ENCODE measurements at places on chromosomes 1 and 21.
A peak's percentile ranks its signal among the peaks of the same experiment; 100 is the strongest.

GRCh38 chr1:25560001-25560400 lies 16.6 kb downstream of the LDLRAP1 start:
- DNase-seq: no peak

DNA sequence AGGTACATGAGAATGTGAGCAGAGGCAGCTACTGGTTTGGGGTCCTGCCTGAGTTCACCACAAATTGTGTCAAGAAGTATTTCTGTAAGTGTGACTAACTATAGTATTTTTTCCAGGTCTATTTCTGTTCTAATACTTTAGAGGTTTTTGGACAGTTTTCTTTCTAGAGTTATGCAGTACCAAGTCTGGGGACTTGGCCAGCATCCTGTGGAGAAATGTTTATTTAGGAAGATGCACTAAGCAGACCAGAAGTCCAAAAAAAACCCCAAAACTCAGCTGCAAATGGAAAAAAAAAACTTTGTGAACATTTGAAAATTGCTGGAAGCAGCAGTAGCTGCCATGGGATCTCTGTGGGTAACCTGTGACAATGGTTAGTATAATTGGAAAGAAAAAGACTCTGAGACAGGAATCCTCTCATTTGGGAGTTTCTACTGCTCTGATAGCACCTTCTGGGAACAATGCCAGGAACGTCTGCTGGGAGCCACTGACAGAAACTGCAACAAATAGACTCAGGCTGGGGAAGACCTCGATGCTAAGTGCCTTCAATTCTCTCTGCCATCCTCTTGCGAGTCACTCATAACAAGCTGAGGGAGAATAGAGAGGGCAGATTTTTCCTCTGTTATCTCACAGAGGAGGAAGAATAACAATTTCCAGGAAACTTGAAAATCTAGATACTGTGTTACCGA lies 37.6 kb downstream of the OR10R2 start:
- no peak for DNase-seq

- no peak for DNase-seq
Observed at GRCh38 chr1:213987422-213987926, 299 bp upstream of the PROX1 start.

- DNase-seq: no peak
Observed at GRCh38 chr21:38979271-38980121, 173.8 kb downstream of the ETS2 start.

DNA sequence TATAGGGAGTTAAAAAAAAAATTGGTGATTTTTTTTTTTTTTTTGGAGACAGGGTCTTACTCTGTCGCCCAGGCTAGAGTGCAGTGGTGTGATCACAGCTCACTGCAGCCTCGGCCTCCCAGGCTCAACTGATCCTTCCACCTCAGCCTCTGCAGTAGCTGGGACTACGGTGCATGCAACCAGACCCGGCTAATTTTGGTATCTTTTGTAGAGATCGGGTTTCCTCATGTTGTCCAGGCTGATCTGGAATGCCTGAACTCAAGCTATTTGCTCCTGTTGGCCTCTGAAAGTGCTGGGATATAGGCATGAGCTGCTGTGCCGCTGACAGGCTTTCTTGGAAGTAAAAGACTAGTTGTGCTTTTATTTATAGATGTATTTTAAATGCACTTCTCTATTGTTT lies 3.0 kb downstream of the CDC42 start:
- no peak for DNase-seq

GRCh38 chr1:115762779-115763178 lies 5.7 kb downstream of the CASQ2 start:
- DNase-seq: no peak

- no peak for DNase-seq
Observed at GRCh38 chr1:117566556-117566955, 39.3 kb upstream of the TENT5C start.

DNA sequence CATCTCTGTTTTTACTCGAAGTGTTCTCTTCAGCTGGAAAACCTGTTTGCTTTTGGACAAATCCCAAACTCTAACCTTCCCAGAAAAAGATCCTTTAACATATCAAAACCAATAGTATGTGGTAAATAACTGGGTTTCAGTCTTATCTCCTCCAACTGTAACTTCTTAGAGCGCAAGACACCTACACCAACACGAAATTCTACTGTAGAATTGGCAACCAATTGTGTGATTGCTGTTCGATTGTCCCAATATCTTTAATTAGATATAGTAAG lies 5.8 kb upstream of the MPZL1 start:
- DNase-seq: no peak

GRCh38 chr1:29201595-29202051 lies 19.9 kb upstream of the SRSF4 start:
- no peak for DNase-seq

DNA sequence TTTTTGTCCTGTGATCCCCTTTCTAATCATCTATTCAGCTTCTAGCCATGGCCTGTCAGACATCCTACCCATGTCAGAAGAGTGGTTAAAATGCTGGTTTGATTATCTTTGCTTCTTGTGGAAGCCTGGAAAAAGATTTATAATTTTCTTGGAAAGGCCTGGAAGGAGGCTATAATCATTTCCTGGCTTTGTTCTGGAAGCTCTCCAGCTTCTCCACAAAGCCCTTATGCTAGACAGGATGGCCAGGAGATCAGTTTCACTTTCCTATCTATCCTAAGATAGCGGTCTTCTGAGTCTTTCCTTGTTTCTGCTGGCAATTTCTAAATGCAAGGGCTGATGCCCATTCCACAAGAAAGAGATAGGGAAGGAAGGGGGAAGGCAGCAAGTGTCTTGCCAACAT lies 90.9 kb upstream of the SLC44A3 start:
- no peak for DNase-seq

DNA sequence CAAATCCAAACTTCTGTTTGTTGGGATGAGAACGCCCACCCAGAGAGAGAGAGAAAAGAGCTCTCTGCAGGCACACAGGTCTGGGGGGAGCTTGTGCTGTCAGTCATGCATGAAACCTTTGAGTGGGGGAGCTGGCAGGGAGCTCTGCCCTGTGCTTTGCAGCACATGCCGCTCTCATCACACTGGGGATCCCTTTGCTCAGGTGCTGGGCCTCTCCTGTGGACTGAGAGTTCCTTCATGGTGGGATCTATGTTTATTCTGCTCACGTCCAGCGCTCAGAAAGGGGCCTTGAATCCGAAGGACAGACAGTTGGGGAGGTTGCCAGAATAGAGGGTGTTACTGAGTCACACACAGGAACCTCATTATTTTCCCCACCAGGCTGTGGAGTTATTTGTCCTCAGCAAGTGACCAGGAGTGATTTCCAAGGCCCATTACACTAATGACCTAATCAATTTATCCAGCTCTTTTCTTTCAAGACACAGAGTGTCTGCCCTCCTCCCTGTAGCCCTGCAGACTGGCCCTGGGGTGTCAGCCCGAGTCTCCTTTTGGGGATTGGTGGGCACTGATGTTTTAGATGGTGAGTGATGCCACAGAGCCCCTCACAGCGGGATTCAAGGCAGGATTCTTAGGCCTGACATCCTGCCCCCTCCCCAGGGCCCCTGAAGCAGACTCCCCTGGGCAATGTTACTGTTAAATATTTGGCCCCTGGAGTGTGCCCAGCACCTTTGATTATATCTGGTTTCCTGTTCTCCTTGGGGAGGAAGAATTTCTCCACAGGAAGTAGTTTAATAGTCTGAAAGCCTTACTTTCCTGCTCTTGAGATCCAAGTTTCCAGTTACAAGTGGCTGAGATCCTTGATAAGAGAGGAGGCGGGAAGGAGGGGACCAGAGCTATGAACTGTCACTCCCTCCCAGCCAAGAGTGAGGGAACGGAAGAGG lies 22.3 kb downstream of the MYBPH start:
- DNase-seq: no peak

DNA sequence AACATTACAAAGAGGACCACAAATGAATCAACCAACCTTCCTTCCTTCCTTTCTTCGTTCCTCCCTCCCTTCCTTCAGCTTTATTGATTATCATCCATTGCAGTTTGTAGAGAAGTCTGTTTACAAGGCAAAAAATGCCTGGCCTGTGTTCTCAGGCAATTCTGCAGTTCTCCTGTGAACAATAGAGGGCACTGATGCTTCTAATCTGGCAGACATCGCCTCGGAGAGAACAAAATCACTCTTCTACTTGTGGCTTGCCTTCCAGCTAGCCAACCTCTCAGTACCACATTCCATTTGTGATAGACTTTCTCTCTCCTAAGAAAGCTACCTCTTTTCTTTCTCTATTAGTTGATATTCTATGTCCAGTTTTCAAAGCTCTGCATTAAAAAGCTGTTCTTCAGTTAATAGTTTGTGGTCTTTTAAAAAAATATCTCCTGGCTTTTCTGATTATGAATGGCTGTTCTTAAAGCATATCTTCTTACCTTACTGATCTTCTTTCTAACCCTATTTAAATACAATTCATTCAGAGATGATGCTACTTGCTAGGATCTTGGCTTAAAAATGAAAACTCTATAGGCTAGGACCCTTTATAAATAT lies 26.9 kb upstream of the ESRRG start:
- DNase-seq: no peak

DNA sequence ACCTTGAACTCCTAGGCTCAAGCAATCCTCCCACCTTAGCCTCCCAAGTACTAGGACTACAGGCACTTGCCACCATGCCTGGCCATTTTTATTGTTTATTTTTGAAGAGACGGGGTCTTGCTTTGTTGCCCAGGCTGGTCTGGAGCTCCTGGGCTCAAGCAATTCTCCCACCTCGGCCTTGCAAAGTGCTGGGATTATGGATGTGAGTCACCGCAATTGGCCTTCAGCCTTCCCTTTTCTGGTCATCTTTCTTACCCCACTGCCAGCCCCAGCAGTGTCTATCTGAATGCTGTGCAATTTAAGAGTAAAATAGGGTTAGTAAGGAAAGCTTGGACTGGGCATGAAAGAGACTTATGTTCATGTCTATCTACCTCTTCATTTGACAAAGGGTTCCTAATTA lies 6.1 kb upstream of the KLF17 start:
- no peak for DNase-seq

GRCh38 chr1:35640380-35641232 lies 720 bp downstream of the PSMB2 start:
- no peak for DNase-seq

DNA sequence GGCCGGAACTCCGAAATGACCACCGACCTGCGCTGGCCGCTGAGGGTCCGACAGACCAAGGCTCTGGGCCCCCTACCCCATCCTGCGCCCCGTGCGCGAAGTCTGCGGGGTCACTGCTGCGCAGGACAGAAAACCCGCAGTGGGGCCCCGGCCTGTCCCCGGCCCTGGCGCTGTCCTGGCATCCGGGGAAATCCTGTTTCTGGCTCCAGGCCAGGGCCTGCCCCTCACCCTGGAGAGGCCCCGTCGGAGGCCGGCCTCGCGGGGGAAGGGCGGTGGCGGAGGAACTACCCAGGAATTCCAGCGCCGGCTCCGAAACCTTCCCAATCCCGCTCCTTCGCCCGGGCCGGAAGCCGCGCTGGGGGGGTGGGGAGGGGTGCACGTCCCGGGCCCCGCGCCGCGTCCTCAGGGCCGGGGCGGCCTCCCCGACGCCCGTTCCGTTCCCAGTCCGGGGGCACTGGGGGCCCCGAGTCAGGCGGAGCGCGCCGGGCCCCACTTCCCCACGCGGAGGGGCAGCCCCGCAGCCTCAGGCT lies 77.0 kb downstream of the MORN1 start:
- DNase-seq: no peak

- DNase-seq: no peak
Observed at GRCh38 chr1:170533298-170533697, 1.3 kb downstream of the GORAB start.

DNA sequence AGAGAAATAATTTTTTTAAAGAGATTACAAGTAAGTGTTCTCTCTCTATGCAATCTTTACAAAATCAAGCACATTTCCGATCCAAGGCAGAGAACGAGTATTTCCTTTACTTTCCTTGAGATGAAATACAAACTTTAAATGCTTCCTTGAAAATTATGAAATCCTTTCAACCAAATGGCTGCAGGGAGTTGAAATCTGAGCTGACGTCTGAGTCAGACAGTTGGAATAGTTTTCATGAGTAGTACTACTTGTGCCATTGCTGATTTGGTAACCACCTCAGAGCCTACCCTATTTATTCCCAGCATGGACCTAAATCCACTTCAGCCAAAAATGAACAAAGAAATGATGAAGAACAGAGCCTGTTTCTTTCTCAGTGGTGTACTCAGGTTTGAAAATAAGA lies 183.6 kb downstream of the GIPC2 start:
- DNase-seq: no peak

- peak; percentile 63 for DNase-seq
Observed at GRCh38 chr1:23889074-23889473, 21.0 kb upstream of the FUCA1 start.

- DNase-seq: no peak
Observed at GRCh38 chr1:28577052-28577678, 14.9 kb upstream of the RAB42 start.

DNA sequence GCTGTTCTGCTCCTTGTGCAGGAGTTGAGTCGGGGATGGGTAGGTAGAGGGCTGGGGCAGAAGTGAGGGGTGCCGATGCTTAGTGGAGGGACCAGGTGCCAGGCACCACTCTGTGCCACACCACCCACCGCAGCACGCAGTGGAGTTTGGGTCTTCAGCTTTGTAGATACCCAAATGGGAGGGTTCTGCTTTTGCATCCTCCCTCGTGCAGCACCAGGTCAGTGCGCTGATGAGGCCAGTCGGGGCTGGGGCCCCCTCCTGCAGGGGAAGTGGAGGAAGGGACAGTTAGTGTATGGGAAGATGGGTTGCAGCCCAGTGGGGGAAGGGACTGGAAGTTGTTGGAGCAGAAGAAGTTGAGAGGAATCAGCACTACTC lies 244.0 kb downstream of the RHOU start:
- no peak for DNase-seq

DNA sequence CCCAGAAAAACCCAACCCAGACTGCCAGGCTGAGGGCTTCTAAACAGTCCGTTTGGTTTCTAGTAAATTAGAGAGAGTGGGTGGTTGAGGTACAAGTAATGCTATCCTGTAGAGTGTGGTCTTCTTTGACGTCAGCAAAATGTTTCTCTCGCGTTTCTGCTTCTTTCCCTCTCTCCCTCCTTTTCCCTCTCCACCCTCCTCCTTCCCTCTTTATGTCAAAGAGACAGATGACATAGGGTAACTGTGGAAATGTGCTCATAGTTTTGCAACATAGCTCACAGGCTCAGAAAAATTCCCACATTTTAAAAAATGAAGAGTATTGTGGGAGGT lies 158.3 kb downstream of the TOMM20 start:
- no peak for DNase-seq
